ENCODE measurements at places on chromosomes 2 and 18. TPM values are rescaled to one million over a fixed set of nuclear protein-coding genes. Genes with fewer than 3 reads are reported as not detected.

Gene UPP2
- not detected for total RNA-seq

Gene TEKT4
- total RNA-seq, result not detected

Gene COL5A2
- 9.3 TPM for total RNA-seq

Gene EPC2
- total RNA-seq, result 22.0 TPM

Gene PTPRN
- 0.11 TPM for total RNA-seq

Gene SFT2D3
- total RNA-seq, result 2.9 TPM

Gene MERTK
- total RNA-seq, result 4.7 TPM

Gene ACKR3
- 39.3 TPM for total RNA-seq

Gene ZCCHC2
- total RNA-seq, result 13.1 TPM

Gene FIGN
- 12.9 TPM for total RNA-seq

Gene CYBRD1
- total RNA-seq, result 48.4 TPM

Gene LYPD6B
- total RNA-seq, result not detected

Gene NETO1
- not detected for total RNA-seq

Gene DUSP19
- 11.4 TPM for total RNA-seq

Gene HOXD3
- not detected for total RNA-seq

Gene NPHP1
- 5.4 TPM for total RNA-seq

Gene LBX2
- 0.25 TPM for total RNA-seq

Gene CTAGE1
- total RNA-seq, result not detected

Gene IGFBP2
- total RNA-seq, result 136 TPM

Gene NDUFS1
- total RNA-seq, result 486 TPM

Gene IMPACT
- 20.2 TPM for total RNA-seq

Gene SFTPB
- not detected for total RNA-seq

Gene MYO5B
- 0.44 TPM for total RNA-seq

Gene CNGA3
- not detected for total RNA-seq

Gene FHL2
- total RNA-seq, result 2,742 TPM

Gene ASPRV1
- 0.63 TPM for total RNA-seq

Gene NOL4
- total RNA-seq, result not detected

Gene SLC16A14
- total RNA-seq, result 3.4 TPM

Gene CKAP2L
- 0.38 TPM for total RNA-seq

Gene RNF125
- total RNA-seq, result 3.5 TPM

Gene EPB41L3
- 6.3 TPM for total RNA-seq

Gene EVX2
- not detected for total RNA-seq

Gene TRIM43
- total RNA-seq, result not detected

Gene MYO3B
- total RNA-seq, result 0.05 TPM

Gene ZSWIM2
- not detected for total RNA-seq

Gene HOXD1
- total RNA-seq, result not detected

Gene DNER
- total RNA-seq, result 2.3 TPM

Gene SLC30A3
- 5.9 TPM for total RNA-seq

Gene MTERF4
- 19.5 TPM for total RNA-seq

Gene CELF4
- total RNA-seq, result 0.60 TPM

Gene IL1F10
- total RNA-seq, result not detected

Gene MEP1B
- total RNA-seq, result not detected

Gene CREG2
- total RNA-seq, result not detected

Gene EGR4
- total RNA-seq, result not detected

Gene TNFRSF11A
- total RNA-seq, result 1.6 TPM

Gene NAPG
- total RNA-seq, result 31.2 TPM

Gene ZNF892
- 4.0 TPM for total RNA-seq

Gene ST6GAL2
- 0.41 TPM for total RNA-seq

Gene CPS1
- total RNA-seq, result 4.9 TPM

Gene DUSP2
- total RNA-seq, result 0.82 TPM
